Fibroblast of gingiva (primary cell): ENCODE measurements at places on chromosomes 1 and 21.
A peak's percentile ranks its signal among the peaks of the same experiment; 100 is the strongest.

GRCh38 chr1:99877568-99877967 is 27.4 kb downstream of the AGL start:
- DNase-seq: no peak

- DNase-seq: peak; percentile 25
Measured at GRCh38 chr1:30919025-30919881, 10.7 kb upstream of the SDC3 start.

- no peak for DNase-seq
Measured at GRCh38 chr1:18805925-18806849, 53.3 kb downstream of the TAS1R2 start.

DNA sequence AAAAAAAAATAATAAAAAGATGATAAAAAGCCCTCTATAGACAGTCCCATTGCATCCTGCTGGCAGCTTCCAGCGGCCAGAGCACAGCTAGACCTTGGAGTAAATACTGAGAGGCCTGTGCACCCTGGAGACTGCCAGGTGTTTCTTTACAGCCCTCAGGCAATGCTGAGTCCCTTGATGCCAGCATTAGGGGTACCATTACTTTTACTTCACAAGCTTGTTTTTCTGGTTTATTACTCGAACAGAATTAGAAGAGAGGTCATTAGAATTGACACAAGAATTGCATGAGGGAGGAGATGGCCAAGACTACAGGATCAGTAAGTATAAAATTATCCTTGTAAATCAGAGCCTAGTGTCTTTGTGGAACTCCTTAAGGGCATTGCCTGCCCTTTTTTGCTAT is 43.6 kb downstream of the AKNAD1 start:
- DNase-seq: no peak

GRCh38 chr1:61448914-61449313 is 276.0 kb downstream of the TM2D1 start:
- DNase-seq: peak; percentile 99

GRCh38 chr1:77550135-77550534 is 132.3 kb downstream of the ZZZ3 start:
- no peak for DNase-seq

DNA sequence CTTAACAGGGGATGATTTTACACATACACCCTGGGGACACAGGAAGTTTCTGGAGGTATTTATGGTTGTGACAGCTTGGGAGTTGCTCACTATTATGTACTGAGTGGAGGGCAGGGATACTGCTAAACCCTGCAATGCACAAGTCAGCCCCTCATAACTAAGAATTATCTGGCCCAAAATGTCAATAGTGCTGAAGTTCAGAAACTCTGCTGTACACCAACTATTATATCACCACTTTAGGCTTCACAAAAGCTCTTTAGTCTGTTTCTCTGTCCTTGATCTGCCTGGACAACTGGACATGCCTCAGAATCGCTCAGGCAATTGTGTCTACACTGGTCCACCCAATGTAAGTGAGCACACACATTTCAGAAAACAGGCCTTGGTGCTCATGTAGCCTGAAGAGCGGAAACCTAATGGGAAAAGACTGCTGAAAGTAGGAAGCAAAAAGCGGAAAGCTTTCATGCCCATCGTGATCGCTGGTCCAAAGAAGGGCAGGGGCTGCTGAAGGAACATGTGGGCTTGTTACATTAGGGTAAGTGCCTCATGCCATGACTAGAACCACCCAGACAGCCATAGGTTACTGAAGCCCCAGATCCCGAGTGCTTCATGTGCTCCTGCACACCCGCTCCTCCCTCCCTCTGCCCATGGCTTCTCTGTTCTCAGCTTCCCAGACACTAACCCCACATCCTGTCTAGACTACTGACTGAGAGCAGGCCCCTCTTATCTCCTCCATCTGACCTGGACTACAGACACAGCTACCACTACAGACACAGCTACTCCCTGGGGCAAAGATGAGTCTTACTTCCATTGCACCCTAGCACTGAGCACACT is 73.5 kb downstream of the LRIG2 start:
- DNase-seq: no peak

GRCh38 chr1:23772049-23772853 is 6.0 kb upstream of the PITHD1 start:
- peak; percentile 75 for DNase-seq

GRCh38 chr1:15238789-15239188 is 8.2 kb upstream of the FHAD1 start:
- no peak for DNase-seq

- no peak for DNase-seq
Measured at GRCh38 chr1:4718071-4718470, 63.7 kb downstream of the AJAP1 start.
